Fibroblast of the conjunctiva (primary cell): ENCODE measurements at places on chromosomes 11 and 22.

DNA sequence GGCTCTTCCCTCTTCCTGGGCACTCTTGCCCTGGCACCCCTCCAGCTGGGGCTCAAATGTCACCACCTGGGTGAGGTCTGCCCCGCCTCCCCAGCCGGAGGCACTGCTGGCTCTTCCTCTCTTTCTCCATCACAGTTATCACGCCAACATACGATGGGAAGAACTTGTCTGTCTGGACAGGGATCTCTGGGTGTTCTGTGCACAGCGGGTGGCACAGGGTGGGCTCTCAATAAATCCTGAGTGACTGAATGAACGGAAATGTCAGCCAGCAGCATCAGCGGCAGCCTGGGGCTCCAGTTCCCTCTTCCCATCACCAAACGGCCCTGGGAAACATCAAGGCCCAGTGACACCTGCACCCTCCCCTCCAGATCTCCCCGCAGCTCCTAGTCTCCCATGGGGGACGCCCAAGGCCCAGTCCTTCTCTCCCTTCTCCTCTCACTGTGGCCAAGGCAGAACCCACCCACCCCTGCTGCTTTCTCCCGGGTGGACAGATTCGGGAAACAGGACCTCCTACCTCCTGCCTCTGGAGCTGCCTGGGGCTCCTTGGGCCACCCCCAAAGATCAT is 440 bp upstream of the SLC25A45 start:
- DNase-seq = no peak

- no peak for DNase-seq
These were observed 105.2 kb upstream of the TMEM45B start for GRCh38 chr11:129710423-129710822.

DNA sequence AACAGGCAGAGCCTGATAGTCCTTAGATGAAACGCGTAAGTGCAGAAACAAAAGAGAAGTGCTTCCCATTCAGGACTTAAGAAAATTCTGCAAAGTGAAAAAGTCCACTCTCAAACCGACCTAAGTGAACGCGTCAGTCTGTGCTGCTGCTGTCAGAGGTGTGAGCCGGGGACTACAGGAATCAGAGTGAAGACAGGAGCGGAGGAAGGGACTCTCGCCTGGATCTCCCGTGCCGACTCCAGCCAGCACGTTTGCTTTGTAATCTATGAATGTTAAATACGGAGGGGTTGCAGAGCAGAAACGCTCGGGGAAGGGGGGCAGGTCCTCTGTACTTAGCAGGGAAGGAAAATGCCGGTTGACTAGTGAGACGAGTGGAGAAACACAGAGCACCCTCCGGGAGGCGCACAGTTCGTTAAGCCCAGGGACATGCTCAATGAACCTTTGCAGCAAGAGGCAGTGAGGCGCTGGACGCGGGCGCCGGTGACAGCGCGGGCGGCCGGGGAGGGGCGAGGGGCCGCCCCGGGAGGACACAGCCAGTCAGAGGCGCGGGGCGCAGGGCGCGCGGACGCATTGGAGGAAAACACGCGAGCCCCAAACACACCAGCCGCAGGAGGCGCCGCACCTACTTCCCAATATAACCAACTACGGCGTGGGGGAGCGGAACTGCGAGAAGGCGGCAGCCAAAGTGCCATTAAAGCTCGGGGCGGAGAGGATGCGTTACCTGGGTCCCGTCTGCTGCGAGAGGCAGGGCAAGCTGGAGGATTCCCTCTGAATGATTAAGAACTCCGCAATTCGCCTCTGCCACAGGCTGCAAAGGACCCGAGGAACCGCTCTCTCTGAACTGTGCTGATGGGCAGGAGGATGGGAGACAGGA is at the start of gene CNTN5:
CNTN5 (plus strand) TSS at position 598 of the 874 bp plus-strand sequence.
- DNase-seq = no peak

DNA sequence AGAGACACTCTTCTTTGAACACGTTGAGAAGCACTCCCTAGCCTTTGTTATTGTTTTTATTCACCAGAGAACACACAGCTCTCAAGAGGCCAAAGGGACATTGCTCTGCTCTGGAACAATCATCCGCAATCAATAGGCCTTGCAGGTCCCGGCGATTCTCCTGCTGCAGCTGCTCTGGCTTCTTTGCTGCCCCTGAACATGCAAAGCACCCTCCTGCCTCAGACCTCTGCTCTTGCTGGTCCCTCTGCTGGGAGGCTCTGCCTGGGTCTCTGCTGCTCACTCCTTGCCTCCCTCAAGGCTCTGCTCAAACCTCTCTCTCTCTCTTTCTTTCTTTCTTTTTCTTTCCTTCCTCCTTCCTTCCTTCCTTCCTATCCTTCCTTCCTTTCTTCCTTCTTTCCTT is 232.7 kb downstream of the DSCAML1 start:
- DNase-seq = no peak

DNA sequence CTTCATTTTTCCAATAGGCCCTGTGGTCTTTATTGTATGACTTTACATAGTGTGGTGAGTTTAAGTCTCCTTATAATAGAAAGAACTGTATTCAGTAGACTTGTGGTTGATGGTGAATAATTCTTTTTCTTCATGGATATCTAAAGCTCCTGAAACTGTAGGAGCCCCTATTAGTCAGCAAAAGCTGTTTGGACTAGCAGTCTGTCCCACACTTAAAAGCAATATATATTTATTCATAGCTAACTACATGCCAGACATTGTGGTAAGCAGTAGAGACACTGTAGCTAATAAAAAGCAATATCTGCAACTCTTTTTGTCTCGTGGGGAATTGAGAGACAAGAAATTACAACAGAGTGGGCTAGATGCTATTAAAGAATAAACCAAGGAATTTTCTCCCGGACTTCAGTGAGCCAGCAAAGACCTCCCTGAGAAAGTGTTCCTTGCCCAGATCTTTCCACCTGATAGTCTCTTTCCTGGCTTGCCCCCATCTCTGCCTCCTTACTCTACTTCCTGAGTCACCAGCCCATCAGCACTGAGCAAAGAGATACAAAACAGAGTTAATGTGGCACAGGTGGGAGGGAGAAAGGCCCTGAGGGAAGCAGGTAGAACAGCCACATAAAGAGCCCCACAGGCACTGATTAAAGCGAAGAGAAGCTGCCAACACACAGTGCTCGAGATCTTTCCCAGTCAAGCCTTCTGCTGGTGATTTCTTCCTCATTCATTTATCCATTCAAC is 1.4 kb upstream of the OR52W1 start:
- no peak for DNase-seq

DNA sequence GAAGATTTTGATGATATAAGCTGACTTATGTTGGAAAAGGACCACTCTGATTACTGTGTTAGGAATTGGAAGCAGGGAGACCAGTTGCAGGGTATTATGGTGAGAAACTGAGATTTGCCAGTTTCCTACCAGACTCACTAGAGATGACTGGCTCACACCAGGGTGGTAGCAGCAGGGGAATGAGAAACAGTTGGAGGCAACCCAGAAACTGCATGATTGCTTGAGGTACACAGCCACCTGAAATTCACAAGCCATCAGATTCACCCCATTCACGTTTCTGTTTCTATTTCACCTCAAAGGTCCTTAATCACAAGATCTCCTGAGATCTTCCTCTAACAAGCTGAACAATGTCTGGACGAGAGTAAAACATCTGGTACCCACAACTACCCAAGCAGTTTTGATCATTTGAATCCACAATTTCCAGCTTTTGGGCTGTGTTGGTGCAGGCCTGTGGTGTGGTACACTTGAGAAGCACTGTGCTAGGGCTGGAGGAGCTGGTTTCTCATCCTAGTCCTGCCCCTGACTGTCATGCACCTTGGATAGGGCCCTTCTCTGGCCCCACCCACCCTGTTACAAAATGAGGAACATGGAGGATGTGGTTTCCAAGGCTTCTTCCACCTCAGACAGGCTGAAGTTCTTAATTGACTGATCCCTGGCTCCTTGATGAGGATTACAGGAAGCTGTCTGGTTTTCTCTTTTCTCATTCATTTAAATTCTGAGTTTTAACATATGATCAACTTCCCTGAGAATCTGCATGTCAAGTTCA is 233.4 kb downstream of the INSC start:
- DNase-seq = no peak

DNA sequence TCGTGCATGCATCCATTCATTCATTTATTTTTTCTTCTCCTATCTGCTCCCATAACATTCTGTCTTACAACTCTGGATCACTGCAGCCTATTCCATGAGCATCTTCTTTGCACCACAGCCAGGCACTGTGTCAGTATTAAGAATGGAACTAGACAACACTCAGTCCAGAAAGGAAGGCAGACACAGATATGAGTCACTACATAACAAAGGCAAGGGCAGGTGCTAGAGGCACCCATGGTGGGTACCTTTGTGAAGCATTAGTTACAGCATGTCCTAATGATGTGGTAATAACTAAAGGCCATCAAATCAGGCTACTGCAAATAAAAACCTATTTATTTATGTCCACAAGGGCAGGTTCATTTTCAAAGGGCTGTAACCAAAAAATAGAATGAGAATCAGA is 28.1 kb downstream of the TENM4 start:
- no peak for DNase-seq

- no peak for DNase-seq
These were observed 9.3 kb downstream of the MSANTD4 start for GRCh38 chr11:106012744-106013143.

GRCh38 chr22:22710719-22711531 is 66.5 kb downstream of the GGTLC2 start:
- DNase-seq = no peak

DNA sequence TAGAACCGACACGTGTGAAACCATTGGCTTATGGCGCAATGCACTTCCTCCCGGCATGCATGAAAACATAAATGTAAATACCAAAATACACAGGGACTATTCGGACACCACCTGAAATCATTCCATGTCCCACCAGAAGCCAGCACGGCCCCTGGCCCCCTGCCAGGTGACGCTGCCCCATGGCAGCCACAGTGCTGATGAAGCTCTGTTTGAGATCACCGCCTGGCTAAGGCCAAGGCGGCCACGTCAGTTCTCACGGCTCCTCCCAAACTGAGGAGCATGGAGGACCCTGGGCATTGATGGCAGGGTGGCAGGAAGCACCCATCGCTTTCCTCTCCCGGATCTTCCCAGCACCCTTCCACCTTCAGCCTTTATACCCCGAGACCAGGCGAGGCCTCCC is 89.5 kb downstream of the CDKN1C start:
- no peak for DNase-seq

DNA sequence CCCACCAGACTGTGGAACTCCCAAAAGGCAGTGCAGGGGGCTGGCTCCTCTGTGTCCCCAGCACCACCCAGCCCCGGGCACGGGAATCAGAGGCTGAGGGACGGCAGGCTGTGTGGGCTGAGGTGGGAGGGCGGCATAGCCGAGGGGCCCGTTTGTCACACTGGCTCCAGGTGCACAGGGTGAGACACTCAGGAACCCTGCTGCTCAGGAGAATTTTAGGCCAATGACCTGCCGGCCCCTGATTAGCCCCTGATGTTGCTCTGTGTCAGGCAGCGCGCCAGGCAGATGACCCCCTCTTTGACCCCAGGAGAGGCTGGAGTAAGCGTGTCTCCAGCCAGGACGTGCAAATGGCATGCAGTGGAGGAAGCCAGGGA is 52.7 kb downstream of the RTL6 start:
- no peak for DNase-seq

DNA sequence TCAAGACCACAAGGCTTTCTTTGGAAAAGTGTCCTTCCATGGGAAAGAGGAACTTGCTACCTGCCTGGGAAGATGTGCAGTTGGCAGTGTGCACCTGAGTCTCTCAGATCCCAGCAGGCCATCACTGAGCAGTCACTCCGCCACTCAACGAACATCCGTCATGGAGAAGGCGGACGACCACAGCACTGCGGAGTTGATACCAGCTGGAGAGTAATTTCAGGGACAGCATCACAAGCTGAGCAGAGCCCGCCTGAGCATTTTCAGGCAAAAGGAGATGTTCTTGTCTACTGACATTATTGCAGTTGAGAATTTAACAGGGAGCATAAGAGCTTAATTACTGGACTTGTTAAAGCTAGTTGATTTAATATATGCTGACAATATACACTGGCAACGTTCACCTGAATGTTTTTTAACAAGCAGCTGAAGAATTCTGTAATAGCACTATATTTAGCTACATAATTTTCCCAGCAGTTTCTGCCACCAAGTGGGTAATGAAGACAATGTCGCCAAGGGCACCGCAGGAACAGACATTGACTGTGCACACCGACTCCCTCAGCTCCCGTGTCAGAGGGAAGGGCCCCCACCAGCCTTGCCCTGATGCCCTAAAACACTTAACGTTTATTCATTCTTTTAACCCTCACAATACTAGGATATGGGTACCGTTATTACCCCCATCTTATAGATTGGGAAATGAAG is 52.4 kb upstream of the ARFGAP3 start:
- no peak for DNase-seq

DNA sequence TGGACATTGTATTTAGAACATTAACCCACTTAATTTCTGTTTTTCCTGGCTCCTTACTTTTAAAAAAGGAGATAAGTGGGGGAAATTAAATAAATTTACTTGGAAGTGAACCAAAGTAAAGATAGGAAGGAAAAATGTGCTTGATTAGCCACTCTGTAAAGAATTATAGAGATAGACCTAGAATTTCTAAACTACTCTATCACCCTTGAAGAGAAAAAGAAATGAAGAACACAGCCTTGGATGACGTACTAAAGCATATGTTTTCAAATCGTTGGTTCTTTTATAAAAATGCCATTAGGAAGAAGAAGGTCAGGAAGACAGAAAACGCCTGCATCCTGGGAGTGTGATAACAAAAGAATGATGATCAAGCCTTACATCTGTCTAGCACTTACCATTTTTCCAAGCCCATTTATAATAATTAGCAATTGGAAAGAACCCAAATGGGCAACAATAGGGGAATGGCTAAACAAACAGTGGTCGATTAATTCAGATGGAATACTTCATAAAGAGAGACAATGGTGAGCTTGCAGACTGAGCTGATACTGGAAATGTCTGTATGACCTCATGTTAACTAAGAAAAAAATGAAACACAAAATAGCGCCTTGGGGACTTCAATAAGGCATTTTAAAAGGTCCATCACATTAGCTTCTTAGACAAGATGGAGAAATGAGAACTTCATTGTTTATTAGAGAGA is 81.0 kb upstream of the LRRC55 start:
- DNase-seq = no peak

GRCh38 chr11:45156741-45157140 is 10.3 kb downstream of the PRDM11 start:
- no peak for DNase-seq

GRCh38 chr11:67285541-67286498 is 3.3 kb upstream of the ANKRD13D start:
- DNase-seq = no peak

DNA sequence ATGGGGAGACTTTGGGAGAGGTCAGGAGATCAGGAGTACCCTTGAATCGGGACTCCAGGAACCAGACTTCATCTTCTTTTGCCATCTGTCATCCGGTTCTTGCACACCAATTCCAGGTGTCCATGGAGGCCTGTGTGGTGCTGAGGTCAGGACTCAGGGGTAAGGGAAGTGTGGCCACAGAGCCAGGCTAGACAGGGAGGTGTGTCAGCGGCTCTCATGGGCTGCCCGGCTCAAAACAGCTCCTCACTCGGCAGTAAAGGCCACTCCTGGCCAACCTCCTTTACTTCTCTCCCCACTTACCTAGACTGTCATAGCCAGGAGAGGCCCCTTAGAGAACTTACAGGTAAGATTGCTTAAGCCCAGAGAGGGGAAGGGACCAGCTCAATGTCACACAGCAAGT is 75.7 kb upstream of the NECTIN1 start:
- DNase-seq = no peak

- no peak for DNase-seq
These were observed 58.3 kb upstream of the LINC01488 start for GRCh38 chr11:69423181-69423580.
